ENCODE measurements at places on chromosomes 2 and 18.

DNA sequence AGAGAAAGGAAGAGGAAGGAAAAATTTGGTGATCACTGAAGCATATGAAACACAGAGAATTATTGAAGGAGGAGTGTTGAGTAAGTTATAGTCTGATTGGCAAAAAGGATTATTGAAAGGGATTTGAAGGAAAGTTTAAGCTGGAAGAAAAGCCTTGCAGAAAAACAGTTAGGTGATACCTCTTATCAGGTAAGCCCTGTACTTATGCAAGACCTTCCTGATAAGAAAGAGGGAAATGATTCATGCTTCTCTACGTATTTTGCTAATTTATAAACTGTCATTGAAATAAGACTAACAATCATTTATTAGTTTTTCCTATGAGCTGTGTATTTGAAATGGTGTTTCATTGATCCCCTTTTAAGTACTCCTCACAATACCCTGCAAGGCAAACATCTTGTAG lies 793.9 kb upstream of the NRXN1 start:
- no peak for DNase-seq

DNA sequence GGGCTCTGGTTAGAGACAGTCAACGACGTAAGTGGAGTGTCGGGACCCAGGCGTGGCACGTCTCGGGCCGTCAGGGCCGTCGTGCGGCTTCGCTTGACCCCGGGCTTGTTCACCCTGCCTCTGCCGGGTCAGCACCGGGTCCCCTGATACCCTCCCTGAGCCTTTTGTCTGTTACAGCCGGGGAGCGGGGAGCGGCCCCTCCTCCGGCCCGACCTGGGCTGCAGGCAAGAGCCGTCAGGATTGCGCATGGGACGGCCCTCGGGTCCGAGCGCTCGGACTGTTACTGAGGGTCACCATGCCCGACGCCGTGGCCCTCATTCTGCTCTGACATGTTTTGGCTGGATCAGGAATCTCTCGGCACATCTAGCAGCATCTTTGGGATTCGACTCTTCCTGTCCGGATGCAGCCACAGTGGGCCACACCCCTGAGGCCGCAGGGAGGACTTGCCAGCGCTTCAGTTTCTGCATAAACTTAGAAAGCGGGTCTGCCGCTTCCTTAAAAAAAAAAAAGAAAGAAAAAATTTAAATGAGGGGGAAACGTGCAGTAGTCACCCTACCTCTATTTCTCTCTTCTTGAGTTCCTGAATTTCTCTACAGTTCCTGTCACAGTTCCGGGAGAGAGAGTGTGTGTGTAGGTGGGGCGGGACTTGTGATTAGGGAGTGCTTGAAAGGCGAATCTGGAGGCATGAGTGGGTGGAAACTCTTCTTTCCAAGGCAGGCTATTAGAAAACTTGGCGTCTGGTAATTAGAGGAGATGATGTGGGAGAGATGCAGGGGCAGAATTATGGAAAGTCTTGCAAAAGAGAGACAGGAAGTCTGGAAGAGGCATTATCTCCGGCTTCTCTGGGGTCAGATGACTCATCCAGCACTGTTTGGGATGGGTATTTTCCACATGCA lies 909 bp downstream of the TMEM87B start:
- no peak for DNase-seq

DNA sequence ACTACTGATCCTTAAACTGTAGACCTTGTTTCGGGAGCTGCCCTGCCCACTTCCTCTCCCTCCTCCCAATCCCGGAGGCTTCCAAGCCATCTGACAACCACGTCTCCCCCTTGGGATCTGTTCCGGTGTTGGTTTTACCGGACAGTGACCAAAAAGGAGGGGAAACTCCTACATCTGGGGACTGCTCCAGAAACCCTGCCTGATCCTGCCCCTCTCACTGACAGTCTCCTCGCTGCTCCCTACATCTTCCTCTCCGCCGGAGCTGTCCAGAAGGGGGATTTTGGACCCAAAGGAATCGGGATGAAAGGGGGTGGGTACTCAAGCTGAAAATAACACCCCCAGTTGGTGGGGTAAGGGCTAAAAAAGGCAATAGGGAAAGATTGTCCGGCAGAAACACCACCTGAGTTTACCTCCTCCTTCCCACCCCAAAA lies 1.5 kb downstream of the INO80D start:
- DNase-seq: peak; percentile 55

- peak; percentile 49 for DNase-seq
Observed at GRCh38 chr2:85318222-85319074, 9.3 kb downstream of the TGOLN2 start.

- DNase-seq: no peak
Observed at GRCh38 chr2:239382384-239382880, 18.4 kb downstream of the HDAC4 start.

- no peak for DNase-seq
Observed at GRCh38 chr2:1136846-1137245, 186.2 kb downstream of the SNTG2 start.

- DNase-seq: no peak
Observed at GRCh38 chr2:180456801-180457200, 449.7 kb upstream of the CWC22 start.

DNA sequence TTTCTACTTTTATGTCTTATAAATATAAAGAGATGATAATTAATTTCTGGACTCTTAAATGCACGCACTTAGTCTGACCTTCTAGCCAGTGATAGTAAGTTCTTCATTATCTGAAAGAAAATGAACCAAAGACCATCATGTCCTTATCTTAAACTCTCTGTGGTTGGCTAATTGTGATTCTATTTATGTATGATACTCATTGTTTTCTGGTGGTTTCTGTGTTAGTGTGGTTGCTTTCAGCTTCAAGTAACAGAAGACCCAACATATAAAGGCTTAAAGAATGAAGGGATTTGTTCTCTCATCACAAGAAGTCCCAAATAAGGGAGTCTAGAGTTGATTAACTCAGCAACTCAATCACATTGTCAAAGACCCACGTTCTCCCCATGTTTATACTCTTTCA lies 225.2 kb upstream of the TANK start:
- DNase-seq: no peak

- no peak for DNase-seq
Observed at GRCh38 chr2:201242571-201243277, 17.6 kb upstream of the CASP8 start.

GRCh38 chr2:199543606-199544172 lies 86.0 kb upstream of the SATB2 start:
- no peak for DNase-seq

Measured in activated T-cell treated with anti-CD3 and anti-CD28 coated beads, Interleukin-2, amount 50 U/mL, for 24 hours (primary cell).